ENCODE measurements at places on chromosomes 1 and 21.

GRCh38 chr1:15155888-15156741, 2.6 kb downstream of the TMEM51 start:
- DNase-seq, result no peak

DNA sequence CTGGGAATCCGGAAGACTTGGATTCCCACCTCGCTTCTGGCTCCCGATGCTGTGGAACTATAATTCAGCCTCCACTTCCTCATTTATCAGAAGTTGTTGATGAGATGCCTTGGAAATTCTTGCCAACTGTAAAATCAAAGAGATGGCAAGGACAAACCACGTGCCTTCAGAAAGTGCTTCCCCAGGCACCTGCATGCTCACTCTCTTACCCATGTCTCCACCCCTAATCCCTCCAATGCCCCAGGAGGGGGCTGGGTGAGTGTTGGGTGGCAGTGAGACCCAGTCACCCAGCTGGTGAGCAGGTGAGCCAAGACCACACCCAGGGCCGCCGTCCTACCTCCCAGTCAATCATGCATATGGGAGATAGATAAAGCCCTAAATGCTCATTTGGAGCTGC, 160.8 kb downstream of the PSMG1 start:
- DNase-seq, result no peak

DNA sequence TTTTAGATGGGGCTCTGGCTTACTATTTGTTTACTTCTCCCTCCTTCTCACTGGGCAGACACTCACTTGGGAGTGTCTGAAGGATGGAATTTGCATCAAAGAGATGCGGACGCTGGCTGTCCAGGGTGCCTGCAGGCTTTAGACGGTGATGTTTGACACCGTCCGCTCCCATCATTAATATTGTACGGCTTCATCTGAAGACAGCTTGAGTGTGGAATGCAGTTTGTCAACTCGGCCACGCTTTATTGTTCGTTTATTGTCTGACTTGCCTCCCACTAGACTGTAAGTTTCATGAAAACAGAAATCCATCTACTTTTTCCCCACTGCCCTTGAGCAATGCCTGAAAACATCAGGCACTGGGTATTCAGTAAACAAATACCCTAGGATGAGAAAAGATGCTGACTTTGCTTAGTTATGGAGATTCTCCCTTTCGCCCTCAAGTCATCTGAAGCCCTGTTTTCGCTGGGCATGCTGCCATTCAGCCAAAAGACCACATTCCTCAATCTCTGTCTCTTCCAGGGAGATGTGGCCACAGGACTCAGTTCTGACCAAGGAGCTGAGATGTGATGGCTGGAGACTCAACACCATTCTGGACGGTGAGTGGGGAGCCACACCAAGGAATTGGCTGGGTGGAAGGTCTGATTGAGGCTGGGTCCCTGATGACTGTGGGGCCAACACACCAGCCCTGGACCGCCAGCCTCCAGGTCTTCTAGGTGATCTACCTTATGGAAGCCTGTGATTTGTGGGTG, 87.6 kb downstream of the BCAR3 start:
- DNase-seq, result no peak

DNA sequence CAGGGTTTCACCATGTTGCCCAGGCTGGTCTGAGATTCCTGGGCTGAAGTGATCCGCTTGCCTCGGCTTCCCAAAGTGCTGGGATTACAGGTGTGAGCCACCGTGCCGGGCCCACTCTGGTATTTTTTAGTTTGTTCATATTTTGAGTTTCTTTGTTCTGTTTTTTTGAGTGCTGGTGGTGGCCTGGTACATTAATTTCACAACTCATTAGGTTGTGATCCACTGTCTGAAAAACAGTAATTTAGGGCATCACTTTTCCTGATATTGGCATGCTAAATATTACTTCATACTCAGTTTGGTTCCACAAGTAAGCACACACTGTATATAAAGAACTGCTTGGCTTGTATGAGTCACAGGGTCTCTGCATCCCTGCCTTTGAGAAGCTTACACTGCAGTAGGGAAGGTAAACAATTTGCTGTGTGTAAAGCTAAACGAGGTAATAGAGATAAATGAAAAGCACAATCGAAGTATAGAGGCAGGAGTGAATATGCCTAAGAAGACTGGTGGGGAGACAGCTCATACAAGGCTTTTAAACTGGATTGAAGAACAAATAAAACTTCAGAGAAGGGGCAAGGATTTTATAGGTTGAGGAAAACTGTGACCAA, 7.7 kb downstream of the SNX27 start:
- no peak for DNase-seq

- peak; percentile 14 for DNase-seq
Measured at GRCh38 chr1:66752671-66753371, 562 bp downstream of the DYNLT5 start.

- no peak for DNase-seq
Measured at GRCh38 chr21:43341378-43342161, 85.4 kb downstream of the SIK1 start.

GRCh38 chr1:203570805-203571204, 55.8 kb upstream of the ATP2B4 start:
- no peak for DNase-seq

DNA sequence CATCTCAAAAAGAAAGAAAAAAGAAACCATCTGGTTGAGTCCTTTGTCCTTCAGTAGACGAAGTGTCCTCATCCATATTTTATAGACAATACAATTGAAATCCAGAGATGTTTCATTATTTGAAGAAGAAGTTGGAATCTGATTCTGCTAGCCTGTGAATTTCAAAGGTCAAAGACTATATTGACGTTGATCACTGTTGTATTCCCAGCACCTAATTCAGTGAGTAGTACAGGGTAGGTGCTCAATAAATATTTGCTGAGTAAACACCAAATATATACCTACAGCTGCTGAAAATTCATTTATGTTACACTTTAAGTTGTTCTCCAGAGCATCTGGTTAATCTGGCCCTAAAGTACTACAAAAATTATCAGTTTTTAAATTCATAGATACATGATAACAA, 135.2 kb downstream of the CACNA1E start:
- no peak for DNase-seq

DNA sequence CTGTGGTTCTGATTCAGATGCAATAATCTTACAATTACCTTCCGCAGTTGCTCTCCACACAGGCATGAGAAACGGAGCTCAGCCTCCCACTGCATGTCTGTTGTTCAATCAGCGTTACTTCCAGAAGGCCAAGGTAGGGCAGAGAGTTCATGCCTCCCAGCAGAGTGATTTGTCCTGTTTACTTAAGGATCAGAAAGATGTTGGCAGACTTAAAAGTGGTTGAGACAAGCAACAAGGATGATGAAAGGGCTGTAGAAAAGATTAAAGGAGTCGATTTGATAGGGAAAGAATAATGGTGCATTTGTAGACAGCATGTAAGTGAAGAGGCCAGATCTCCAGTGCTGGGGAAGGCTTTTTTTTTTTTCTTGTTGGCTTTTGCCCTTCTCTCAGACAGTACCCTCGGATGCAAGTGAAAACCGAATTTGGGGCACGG, 26.6 kb downstream of the ARMH1 start:
- DNase-seq, result no peak

DNA sequence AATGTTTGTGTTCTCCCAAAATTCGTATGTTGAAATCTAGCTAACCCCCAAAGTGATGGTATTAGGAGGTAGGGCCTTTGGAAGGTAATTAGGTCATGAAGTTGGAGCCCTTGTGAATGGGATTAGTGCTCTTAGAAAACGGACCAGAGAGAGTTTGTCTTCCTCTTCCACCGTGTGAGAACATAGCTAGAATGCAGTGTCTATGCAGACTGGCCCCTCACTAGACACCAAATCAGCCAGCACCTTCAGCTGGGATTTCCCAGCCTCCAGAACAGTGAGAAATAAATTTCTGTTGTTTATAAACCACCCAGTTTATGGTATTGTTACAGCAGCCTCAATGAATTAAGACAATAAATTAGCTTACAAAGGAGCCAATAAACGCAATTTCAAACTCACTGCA, 58.0 kb downstream of the KIAA0319L start:
- DNase-seq, result no peak

DNA sequence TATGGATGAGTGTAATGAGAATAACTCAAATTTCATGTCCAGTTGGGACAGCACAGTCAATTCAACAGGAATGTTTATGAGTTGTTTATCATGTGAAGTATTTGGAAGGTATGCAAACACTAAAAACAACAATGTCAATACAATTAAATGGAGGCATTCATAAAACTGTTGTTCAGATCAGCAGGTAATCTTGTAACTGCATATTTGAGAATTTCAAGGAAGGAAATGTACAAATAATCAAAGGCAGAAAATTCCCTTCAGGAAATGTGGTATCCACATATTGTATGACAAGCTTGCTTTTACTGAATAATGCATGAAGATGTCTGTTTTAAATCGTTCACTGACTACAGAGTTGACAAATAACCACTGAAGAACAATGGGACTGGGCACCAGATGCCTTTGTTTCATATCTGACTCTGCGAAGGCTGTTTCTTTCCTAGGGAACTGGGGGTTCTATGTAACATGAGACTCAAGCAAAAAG, 198.3 kb downstream of the LTN1 start:
- no peak for DNase-seq

DNA sequence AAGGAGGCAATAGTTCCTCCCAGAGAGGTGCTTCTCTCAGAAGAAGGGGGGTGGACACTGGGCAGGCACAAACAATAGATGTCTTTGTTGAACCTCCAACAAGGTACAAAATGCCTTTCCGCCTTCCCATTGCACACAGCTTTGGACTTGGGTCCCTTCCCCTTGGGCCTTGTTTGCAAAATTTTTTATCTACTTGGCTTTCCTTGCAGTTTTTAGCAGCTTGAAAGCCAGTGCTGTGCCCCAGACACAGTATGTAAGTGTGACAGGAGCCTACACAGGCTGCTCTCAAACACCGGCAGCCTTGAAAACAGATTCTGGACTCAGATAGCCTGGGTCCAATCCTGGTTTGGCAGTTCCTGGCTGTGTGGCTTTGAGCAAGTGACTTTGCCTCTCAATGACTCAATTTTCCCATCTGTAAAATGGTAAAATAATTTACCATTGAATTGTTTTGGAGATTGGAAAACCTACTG, 43.0 kb downstream of the ELAPOR1 start:
- no peak for DNase-seq

GRCh38 chr1:15559189-15559810, 25.6 kb downstream of the AGMAT start:
- no peak for DNase-seq

GRCh38 chr1:229661022-229661877, 35.2 kb downstream of the URB2 start:
- peak; percentile 94 for DNase-seq

DNA sequence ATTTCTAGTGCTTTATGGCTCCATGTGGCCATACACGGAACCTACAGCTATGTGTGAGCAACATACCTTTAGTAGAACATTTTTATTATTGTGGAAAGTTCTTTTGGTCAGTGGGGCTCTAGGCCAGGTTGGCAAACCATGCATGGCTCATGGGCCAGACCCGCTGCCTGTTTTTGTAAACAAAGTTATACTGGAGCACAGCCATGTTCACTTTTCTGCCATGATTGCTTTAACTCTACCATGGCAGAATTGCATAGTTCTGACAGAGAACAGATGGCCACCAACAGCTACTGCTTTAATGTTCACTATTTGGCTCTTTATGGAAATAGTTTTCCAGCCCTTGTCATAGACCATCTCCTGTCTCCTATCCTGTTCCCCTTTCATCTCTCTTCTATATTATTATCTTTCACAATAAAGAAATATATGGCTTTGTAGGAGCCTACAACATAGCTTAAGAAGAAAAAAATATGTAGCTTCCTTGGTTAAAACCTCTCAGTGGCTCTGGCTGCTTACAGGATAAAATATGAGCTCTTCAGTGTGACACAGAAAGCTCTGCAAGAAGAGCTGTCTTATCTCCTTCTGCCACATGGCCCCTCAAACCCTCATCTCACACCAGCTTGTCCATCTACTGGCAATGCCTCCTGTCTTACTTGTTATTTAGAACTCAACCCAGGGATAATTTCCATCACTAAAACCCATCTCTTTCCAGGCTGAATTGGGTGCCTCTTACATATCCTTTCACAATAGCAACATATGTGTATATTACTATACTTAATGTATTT, 54.6 kb upstream of the RWDD3 start:
- no peak for DNase-seq

DNA sequence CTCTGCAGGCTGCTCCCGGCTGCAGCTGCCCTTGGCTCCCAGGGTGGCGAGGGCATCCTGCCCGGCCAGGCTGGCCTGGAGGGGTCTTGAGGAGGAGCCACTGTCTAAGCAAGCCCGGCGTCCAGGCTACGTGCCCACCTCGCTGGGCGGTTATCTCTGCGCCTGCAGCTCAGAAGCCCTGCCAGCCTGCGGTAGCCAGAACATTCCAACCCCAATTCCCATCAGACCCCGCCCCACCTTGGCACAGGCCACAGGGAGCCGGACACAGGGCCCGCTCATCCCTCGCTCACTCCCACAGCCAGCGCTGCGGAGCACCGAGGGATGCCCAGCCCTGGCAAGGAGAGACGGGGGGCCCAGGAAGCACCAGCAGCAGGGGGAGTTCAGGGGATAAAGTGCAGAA, 53.9 kb downstream of the MEGF6 start:
- DNase-seq, result no peak

DNA sequence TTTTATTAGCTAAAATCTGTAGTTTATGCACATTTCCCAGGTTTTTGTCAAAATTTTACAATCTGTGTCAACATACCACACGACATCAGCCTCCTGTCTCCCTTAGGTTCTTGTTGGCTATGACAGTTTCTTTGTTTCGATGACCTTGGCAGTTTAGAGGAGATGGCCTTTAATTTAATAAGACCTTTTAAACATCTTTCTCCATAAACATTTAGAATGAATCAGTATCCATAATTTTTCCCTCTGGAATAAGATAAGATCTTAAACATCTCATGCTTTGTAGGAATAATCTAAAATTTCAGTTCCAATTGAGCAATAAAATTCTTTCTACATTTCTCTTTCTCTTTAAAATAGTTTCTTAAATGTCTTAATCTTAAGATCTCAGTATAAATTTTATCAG, 28.7 kb upstream of the DYRK1A start:
- no peak for DNase-seq

- DNase-seq, result no peak
Measured at GRCh38 chr1:180842052-180842451, 70.6 kb upstream of the KIAA1614 start.

GRCh38 chr1:109845658-109846057, 65.0 kb upstream of the CSF1 start:
- DNase-seq, result no peak

DNA sequence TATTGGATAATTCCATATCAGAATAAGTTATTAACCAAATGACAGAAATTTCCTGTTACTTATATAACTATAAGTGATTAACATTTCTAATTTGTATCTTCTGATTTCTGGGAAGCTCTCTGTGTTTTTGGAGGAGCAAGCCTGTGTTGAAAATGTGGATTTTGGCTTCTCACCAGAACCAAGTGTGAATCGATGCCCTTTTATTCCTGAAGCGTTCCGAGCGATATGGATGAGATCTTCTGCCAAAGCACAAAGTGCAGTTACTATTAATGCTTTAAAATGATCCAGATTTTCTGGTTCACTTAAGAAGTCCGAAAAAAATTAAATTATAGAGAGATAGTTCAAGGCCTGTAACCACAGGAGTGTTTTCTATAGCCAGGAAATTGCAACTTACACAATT, 22.8 kb downstream of the ALG14 start:
- no peak for DNase-seq

DNA sequence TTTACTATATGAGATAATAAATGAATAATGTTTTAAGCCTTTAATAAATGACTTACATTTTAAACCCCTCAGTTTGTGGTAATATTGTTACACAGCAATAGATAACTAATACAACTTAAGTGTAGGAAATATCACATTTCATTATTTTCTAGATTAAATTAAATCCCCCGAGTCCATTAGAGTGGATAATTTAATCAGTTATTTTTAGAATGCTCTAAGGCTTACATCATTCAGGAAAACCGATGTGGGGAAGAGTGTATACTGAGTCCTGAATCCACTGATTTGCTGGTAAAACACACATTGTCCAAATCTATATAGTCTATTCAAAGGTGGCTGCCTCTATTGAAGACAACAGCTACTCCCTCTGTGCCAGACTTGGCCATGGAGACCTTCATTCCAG, 35.7 kb upstream of the DOCK7 start:
- DNase-seq, result no peak

Data from iPS-NIHi11 (cell line).